ENCODE measurements at places on chromosomes 2 and 18.
A peak's percentile ranks its signal among the peaks of the same experiment; 100 is the strongest.

DNA sequence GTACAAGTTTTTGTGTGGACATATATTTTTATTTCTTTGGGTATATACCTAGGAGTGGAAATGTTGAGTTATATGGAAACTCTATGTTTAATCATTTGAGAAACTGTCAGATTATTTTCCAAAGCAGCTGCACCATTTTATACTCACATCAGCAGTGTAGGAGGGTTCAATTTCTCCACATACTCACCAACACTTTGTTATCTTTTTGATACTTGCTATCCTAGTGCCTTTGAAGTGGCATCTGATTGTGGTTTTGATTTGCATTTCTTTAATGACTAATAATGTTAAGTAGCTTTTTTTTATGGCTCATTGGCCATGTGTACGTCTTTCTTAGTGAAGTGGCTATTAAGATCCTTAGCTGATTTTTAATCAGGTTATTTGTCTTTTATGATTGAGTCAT, 64.7 kb upstream of the SLC8A1 start:
- DNase-seq = peak; percentile 39

GRCh38 chr18:61544178-61544577, 210.9 kb downstream of the CDH20 start:
- no peak for DNase-seq

DNA sequence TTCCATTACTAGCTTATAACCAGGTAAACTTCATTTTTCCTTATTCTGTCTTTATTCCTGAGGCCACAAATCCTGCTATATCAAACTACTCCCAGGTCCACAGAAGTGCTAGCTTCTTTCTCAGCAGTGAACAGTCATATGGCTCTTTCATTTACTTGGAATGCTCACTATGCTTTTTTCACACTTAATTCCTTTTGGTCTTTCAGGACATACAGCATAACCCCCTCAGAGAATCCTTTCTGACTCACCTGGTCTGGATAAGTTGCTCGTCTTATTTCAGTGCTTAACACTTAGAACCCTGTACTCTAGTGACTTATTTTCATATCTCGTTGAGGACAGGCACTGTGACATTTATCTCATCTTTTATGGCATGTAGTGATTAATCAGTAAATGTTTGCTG, 325.0 kb upstream of the UBE2E3 start:
- no peak for DNase-seq

GRCh38 chr18:79680100-79680879, 687 bp downstream of the CTDP1 start:
- no peak for DNase-seq

DNA sequence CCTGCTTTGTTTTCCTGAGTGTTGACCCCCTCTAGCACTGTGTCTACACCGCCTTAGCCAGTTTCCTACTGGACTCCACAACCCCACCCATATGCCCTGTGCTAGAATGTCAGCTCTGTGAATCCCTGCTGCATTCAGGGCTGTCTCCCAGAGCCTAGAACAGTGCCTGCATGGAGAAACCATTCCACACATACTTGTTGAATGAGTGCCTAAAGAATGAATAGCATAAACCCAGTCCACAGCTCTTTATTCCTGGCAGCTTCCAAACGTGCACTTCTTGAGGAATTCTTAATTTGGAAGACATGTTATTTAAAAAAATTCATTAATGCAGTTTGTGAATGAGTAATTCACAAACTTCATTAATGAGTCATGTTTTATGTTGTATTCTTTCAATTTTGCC, 6.5 kb upstream of the NAPG start:
- DNase-seq = no peak

- no peak for DNase-seq
These were observed 638.5 kb downstream of the CNTNAP5 start for GRCh38 chr2:124663645-124663997.

GRCh38 chr2:168138374-168138773, 109.0 kb downstream of the STK39 start:
- no peak for DNase-seq

DNA sequence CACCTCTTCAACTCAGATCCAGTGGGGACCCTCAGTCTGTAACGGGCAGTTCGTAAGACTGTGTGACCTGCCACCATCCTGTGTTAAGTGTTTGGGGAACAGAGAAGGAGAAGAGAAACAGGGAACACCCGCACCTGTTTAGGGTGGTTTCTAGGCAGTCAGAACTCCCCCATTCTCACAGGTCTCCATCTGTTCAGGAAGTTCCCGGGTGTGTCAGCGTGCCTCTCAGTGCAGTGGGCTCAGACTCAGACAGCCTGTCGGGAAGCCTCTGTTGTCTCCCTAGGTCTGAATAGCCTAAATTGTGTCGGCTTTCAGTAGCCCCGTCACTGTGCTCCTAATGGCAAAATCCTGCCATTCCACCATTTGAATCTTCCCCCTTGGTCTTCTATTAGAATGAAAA, 256.6 kb downstream of the LOXHD1 start:
- peak; percentile 11 for DNase-seq

- no peak for DNase-seq
These were observed 97.4 kb downstream of the DDX1 start for GRCh38 chr2:15688924-15689568.

GRCh38 chr2:104945866-104946265, 92.0 kb downstream of the POU3F3 start:
- DNase-seq = no peak

DNA sequence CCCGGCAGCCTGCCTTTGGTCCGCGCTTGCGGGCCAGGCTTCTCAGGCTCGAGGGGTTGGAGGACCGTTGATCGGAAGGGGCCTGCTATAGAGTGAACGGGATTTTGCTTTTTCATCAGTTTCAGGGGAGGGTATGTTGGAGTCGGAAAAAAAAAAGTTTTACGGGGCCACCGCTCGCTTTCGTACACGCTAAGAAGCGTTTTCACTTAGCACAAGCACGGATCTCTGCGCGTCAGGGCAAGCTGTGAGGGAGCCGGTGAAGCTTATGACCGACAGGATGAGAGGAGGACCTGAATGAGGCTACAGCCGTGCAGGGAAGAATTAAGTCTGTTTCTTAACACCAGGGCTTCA, 443 bp downstream of the CPSF3 start:
- peak; percentile 27 for DNase-seq

GRCh38 chr2:19818039-19818438, 83.7 kb downstream of the TTC32 start:
- no peak for DNase-seq

GRCh38 chr2:74328573-74328972, 14.6 kb downstream of the SLC4A5 start:
- no peak for DNase-seq

DNA sequence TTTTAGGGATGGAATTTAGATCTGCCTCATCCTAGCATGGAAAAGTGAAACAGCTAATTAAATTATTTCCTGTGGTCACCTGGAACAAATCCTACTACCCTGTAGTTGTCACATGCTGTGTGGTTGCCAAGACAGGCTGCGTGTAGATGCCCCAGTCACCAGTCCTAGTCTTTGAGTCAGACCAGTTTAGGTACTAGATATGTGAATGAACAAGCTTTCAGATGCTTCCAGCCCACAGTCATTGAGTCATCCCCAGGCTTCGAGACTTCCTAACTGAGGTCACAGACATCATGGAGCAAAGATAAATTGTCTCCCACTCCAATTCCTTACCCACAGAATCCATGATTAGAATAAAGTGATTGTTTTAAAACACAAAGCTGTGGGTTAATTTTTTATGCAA, 35.8 kb upstream of the GRB14 start:
- DNase-seq = no peak

GRCh38 chr2:59182249-59182648, 941.1 kb upstream of the FANCL start:
- DNase-seq = no peak

DNA sequence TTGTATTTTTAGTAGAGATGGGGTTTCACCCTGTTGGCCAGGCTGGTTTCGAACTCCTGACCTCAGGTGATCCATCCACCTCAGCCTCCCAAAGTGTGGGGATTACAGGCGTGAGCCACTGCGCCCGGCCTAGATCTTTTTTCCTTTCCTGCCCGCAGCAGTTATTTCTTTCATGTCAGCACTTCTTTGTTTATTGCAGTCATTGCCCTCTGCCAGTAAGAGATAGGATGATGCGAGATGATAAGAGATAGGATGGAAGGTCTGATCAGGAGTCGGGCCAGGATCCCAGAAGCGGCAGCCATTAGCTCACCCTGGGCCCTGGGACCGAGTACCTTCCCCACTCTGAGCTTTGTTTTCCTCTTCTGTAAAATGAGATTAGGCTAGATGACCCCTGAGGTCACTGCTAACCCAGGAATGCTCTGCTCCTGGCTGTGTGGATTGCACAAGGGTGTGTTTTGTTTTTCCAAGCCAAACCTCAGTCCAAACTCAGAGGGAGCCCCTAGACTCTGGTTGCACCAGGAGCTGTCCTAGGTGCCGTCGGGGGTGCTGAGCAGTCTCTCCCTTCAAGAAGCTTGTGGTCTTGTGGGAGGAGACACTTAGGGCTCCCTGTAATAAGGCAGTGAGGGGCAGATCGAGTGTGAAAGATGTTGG, 63.3 kb downstream of the LPIN1 start:
- DNase-seq = no peak

DNA sequence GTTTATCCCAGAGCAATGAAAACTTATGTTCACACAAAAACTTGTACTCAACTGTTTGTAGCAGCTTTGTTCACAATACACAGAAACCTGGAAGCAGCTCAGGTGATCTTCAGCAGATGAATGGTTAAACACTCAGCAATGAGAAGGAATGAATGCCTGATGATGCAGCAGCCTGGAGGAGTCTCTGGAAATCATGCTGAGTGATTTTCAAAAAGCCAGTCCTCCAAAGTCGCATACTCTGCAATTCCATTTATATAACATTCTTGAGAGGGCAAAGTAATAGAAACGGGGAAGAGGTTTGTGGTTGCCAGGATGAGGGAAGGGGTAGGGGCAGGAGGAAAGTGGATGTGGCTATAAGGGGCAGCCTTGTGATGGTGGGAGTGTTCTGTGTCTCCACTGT, 108.1 kb downstream of the CTIF start:
- DNase-seq = peak; percentile 22

DNA sequence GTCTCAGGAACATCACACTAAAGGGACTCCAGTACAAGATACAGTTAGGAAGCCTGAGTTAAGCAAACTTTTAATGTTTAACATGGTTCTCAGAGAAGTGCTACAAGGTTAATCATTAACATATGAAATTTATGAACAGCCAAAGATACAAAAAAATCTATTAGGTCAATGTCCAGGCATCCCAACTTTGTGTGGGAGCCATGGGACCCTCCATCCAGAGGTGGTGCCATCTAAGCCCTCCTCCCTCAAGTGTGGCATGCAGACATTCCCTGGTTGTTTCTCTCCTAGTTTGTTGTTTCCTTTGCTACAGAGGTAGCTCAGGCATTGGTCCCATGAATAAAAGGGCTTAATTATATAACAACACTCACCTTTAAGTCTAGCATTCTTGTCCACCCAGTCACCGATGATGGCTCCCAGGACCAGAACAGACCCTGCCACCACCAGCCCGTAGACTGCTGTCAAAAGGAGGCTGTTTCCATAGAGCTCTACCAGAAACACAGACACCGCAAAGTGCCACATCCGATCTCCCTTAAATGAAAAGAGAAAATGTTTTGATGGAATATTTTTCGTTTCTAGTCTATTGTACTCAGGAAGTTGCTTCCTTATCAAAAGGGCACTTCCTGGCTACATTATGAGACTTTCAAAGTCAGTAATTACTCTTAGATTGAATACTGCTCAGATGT, 5.7 kb downstream of the SLC40A1 start:
- no peak for DNase-seq

DNA sequence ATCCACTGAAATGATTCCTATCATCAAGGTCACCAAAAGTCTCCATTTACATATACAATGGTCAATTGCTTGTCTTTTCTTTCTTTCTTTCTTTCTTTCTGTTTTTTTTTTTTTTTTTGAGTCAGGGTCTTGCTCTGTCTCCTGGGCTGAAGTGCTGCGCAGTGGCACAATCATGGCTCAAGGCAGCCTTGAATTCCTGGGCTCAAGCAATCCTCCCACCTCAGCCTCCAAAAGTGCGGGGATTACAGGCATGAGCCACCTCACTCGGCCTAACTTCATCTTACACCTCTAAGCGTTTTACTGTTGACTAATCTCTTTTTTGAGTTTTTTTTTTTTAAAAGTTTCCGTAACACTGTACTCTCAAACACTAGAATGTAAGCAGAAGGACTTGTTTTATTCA, 867 bp downstream of the SF3B6 start:
- no peak for DNase-seq

- DNase-seq = no peak
These were observed 952 bp downstream of the ELMOD3 start for GRCh38 chr2:85355521-85355920.

DNA sequence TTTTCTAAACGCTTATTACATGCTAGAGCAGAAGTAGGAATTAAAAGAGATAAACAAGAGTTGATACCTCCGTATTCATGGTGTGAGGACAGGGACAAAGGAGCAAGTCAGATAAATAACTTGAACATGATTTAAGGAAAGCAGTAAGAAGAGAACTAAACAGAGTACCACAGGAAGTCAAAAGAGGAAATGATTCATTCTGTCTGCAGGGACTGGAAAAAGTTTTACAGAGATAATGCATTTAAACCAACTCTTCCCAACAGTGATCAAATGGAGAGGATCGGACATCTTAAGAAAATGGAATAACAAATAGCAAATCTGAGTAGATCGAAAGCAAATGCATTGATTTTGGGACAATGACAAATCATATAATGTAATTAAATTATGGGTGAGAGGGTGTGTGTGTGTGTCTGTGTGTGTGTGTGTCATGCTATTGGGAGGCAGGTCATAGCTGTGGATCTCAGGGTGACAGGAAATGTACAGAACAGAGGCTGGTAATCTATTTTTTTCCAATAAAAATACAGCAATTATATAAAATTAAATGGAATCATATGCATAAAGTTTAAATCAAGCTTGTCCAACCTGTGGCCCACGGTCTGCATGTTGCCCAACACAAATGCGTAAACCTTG, 113.4 kb downstream of the MC4R start:
- no peak for DNase-seq

DNA sequence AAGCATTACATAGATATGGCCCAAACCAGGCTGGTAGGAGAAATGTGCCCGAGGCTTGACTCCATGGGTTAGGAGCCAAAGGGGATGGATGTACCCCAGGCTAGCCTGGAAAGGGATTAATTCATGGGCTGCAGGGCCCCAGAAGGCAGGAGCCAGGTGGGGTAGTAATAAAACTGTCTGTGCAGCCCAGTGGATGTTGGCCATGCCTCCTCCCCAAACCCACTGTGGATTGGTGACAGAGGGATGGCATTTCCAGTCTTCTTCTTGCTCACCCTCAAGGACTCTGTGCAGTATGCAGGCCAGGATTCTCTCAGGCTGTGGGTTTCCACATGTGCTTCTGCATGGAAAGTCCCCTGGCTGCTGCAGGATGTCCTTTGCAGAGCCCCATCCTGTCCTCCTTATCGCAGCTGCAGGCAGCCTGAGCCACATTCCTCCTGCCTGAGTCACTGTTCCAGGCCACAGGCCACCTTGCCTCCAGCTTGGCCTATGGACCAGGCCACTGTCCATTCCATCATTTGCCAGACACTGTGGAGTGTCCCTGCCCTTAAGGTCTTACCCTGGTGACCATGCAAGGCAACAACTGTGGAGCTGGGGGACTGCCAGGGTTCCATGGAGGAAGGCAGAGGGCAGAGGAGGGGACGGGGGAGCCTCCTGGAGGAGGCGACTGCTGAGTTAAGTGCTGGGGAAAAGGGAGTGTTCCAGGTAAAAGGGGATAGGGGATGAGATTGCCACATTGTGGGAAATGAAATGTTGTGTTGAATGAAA, 38.9 kb downstream of the INO80C start:
- DNase-seq = no peak
